Mesothelial cell of epicardium (in vitro differentiated cells): ENCODE measurements at places on chromosomes 7 and 10.

DNA sequence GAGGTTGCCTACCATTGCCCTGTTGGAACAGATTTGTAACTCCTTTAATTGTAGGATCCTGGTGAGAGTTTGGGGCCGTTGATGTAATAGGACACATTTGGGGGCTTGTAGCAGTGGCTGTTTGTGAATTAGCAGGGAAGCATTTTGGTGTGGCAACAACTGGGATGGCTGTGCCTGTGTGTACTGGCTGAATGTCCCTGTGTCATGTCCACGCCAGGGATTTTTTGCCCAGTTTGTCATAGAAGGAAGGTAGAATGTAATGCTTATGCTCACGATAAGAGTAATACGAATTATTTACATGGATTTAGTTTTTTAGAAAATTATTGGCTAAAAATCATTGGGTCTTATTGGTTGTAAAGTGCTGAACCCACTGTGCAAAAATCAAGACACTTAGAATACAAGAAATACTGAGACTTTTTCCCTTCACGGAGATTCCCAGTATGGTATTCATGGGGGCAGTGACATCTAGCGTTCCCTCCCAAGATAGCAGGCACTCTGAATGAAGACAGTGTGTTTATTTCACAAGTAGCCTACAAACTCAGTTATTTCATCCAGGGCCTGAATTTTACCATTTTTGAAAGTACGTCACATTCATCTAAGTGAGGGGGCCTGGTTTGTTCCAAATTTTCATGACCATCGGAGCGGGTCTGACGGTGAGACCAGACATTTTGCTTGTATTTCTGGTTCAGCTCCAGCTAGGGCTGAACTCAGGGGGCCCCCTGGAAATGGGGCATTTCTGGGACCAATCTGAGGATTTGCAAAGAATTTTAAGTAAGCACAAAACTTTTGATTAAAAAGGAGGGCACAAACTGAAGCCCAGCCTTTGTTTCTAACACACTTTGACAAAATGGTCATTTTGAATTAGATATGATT lies 74.7 kb downstream of the CACNB2 start:
- H3K27ac ChIP-seq = no peak overlapping the region
- peaks cover 30% of the 10 kb centered on the region for H3K4me1 ChIP-seq
- no peaks in the 10 kb centered on the region for H3K27me3 ChIP-seq
- DNase-seq = peak; percentile 58
- no peak overlapping the region for H3K4me3 ChIP-seq
- H3K36me3 ChIP-seq = no peaks in the 10 kb centered on the region

DNA sequence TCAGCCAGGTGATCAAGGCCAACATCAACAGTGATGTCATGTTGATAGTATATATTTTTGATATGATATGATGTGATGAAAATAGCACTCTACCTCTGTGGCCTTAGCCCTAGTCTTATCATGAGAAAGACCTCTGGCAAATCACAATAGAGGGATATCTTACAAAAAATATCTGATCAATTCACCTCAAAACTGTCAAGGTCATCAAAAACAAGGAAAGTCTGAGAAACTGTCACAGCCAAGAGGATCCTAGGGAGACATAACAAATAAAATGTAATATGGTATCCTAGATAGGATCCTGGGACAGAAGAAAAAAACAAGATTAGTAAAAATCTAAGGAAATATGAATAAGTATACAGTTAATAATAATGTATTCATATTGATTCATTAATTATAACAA lies 92.6 kb downstream of the NRCAM start:
- no peak for DNase-seq
- H3K27me3 ChIP-seq = peaks cover 3% of the 10 kb centered on the region
- no peaks in the 10 kb centered on the region for H3K36me3 ChIP-seq

- no peaks in the 10 kb centered on the region for H3K4me1 ChIP-seq
- DNase-seq = no peak
- no peaks in the 10 kb centered on the region for H3K27me3 ChIP-seq
- H3K36me3 ChIP-seq = peaks cover 12% of the 10 kb centered on the region
- H3K4me3 ChIP-seq = no peak overlapping the region
- H3K27ac ChIP-seq = no peak overlapping the region
Observed at GRCh38 chr7:1151156-1151555, 8.8 kb downstream of the ZFAND2A start.

- peaks cover 11% of the 10 kb centered on the region for H3K27me3 ChIP-seq
- peaks cover 16% of the 10 kb centered on the region for H3K4me1 ChIP-seq
- no peaks in the 10 kb centered on the region for H3K36me3 ChIP-seq
- DNase-seq = no peak
Observed at GRCh38 chr7:88355011-88355410, 48.3 kb upstream of the STEAP4 start.

DNA sequence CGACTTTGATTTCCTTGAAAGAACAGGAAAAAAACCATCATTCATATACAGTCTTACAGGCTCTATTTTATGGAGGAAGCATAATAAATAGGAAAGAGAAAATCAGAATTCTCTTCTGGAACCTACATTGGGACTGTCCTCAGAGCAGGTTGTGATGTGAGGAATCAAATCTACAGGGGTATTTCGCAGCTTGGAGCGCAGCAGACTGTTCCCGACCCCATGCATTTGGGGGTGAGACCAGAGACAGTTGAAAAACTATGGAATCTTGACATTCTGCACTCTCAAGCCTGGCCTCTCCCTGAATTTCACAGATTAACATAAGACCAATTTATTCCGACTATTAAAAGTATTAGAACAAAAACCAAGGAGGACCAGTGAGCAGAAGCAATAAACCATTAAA lies 93.3 kb upstream of the PRSS58 start:
- no peaks in the 10 kb centered on the region for H3K4me1 ChIP-seq
- no peak overlapping the region for H3K27ac ChIP-seq
- H3K36me3 ChIP-seq = no peaks in the 10 kb centered on the region
- no peak overlapping the region for H3K4me3 ChIP-seq

DNA sequence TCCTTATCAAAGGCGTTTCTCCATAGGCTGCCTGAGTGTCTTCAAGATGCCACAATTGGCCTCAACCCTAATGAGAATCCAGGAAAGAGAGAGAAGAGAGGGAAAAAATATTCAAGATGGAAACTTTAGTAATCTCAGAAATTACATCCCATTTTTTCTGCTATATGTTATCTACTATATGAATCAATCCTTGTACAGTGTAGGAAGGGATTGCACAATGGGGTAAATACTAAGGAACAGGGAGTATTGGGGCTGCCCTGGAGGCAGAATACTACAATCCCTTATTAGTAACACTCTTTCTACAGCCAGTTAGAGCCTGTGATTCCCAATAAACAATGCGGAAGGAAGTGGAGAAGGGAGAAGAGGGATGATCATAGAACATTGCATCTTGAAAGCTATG lies 27.9 kb downstream of the TFPI2 start:
- H3K4me3 ChIP-seq = no peak overlapping the region
- H3K27ac ChIP-seq = no peak overlapping the region
- no peaks in the 10 kb centered on the region for H3K27me3 ChIP-seq
- H3K36me3 ChIP-seq = no peaks in the 10 kb centered on the region
- no peaks in the 10 kb centered on the region for H3K4me1 ChIP-seq

DNA sequence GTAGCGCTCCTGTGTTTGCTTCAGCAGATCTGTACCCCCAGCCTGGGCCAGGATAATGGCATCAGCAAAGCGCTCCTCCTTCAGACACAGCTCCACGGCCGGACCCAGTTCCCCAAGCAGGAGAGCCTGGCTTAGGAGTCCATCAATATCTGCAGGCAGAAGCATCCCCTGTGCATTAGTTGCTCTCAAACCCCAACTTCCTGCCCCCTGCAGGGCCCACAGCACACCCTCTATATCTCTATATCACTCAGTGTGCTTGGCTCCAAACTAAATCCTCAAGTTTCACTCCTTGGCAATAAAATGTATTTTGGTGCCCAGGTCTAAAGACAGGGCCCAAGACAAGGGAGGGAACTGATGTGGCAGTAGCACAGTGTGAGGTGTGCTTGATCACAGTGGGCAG lies 21.6 kb downstream of the SEC31B start:
- H3K4me3 ChIP-seq = no peak overlapping the region
- peaks cover 9% of the 10 kb centered on the region for H3K4me1 ChIP-seq
- H3K27me3 ChIP-seq = no peaks in the 10 kb centered on the region
- H3K36me3 ChIP-seq = peaks cover 47% of the 10 kb centered on the region

DNA sequence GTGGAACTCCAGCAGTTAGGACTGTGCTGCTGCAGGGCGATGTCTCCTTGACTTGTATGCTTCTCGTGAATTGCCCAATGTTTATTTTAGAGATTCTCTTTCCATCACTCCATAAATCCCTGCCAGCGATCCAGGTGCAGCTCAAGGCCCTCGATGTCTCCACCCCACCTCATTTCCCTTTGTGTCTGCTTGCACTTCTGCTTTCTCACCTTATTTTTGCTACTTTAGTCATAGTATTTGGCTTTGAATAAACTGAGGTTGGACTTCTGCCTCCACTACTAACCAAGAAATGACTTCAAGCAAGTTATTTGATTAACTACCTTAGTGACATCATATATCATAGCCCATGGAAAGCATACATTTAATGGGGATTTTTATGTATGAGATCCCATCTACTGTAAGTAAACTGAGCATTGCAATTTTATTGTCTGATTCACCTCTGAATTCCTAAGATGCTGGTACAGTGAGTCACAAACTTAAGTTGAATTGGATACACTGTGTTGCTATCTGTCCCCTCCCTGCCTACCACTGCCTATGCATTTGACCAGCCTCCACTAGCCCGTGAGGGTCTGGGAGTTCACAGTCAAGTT lies 255.8 kb downstream of the ABCA13 start:
- H3K4me3 ChIP-seq = no peak overlapping the region
- no peak for DNase-seq
- no peak overlapping the region for H3K27ac ChIP-seq
- H3K36me3 ChIP-seq = no peaks in the 10 kb centered on the region
- no peaks in the 10 kb centered on the region for H3K27me3 ChIP-seq
- H3K4me1 ChIP-seq = peaks cover 5% of the 10 kb centered on the region

GRCh38 chr7:139750459-139751095 lies 27.2 kb downstream of the HIPK2 start:
- H3K27me3 ChIP-seq = no peaks in the 10 kb centered on the region
- H3K4me1 ChIP-seq = peaks cover 17% of the 10 kb centered on the region
- DNase-seq = no peak
- no peak overlapping the region for H3K4me3 ChIP-seq
- H3K27ac ChIP-seq = no peak overlapping the region
- peaks cover 10% of the 10 kb centered on the region for H3K36me3 ChIP-seq

- DNase-seq = no peak
- H3K36me3 ChIP-seq = no peaks in the 10 kb centered on the region
- H3K27me3 ChIP-seq = no peaks in the 10 kb centered on the region
- no peak overlapping the region for H3K4me3 ChIP-seq
- H3K4me1 ChIP-seq = peaks cover 47% of the 10 kb centered on the region
Observed at GRCh38 chr7:19295376-19295775, 150.2 kb upstream of the FERD3L start.

GRCh38 chr7:75856536-75856935 lies 22.3 kb upstream of the RHBDD2 start:
- no peaks in the 10 kb centered on the region for H3K4me1 ChIP-seq
- no peak overlapping the region for H3K27ac ChIP-seq
- no peak for DNase-seq
- no peaks in the 10 kb centered on the region for H3K36me3 ChIP-seq
- no peak overlapping the region for H3K4me3 ChIP-seq

DNA sequence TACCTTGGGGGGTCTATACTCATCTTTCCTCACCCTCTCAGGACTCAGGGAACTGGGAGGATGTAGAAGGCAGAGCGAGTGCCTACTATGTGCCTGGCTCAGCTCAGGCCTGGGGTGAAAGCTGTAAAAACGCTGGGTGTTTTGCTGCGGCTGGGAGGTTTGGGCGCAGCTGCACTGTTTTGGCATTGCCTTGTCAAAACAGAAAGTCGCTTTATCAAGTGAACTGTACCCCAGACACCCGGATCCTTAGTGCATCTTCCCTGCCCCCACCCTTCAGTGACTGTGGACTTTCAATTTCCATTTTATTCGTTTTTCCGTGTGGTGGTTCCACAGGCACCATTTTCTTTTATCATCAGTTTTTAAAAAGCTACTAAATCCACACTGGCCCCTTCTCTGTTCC lies 86.7 kb upstream of the ZNF716 start:
- H3K27ac ChIP-seq = no peak overlapping the region
- H3K4me1 ChIP-seq = no peaks in the 10 kb centered on the region
- no peak overlapping the region for H3K4me3 ChIP-seq
- no peak for DNase-seq
- no peaks in the 10 kb centered on the region for H3K27me3 ChIP-seq
- peaks cover 9% of the 10 kb centered on the region for H3K36me3 ChIP-seq

- peaks cover 12% of the 10 kb centered on the region for H3K4me1 ChIP-seq
- H3K27me3 ChIP-seq = peaks cover 4% of the 10 kb centered on the region
- no peak overlapping the region for H3K27ac ChIP-seq
- H3K36me3 ChIP-seq = no peaks in the 10 kb centered on the region
- DNase-seq = no peak
- no peak overlapping the region for H3K4me3 ChIP-seq
Observed at GRCh38 chr7:128352153-128352537, 8.4 kb upstream of the RBM28 start.

DNA sequence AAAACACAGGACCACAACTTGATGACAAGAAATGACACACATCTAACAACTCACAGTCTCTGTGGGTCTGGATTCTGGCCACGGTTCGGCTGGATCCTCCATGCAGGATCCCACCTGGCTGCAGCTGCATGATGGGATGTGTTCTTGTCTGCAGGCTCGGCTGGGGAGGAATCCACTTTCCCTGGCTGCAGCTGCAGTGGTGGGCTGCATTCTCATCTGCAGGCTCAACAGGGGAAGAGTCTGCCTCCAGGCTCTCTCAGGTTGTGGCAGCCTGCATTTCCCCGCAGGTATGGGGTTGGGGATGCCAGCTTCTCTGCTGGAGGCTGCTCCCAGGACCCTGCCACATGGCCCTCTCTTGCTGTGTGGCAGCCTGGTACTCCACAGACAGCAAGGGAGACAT lies 64.9 kb downstream of the MICALL2 start:
- H3K27ac ChIP-seq = no peak overlapping the region
- H3K27me3 ChIP-seq = peaks cover 73% of the 10 kb centered on the region
- H3K36me3 ChIP-seq = no peaks in the 10 kb centered on the region
- no peak for DNase-seq
